ENCODE measurements at places on chromosomes 4 and X. TPM values are rescaled to one million over a fixed set of nuclear protein-coding genes. Genes with fewer than 3 reads are reported as not detected.
A peak's percentile ranks its signal among the peaks of the same experiment; 100 is the strongest.

Gene HSFX3
- total RNA-seq = not detected

Gene SLC10A4
- total RNA-seq = not detected

Gene SPANXB1
- total RNA-seq = not detected

GRCh38 chr4:5213087-5213595 lies 161.9 kb downstream of the STK32B start:
- ATAC-seq = no peak

Gene GPRASP2
- total RNA-seq = 0.45 TPM

DNA sequence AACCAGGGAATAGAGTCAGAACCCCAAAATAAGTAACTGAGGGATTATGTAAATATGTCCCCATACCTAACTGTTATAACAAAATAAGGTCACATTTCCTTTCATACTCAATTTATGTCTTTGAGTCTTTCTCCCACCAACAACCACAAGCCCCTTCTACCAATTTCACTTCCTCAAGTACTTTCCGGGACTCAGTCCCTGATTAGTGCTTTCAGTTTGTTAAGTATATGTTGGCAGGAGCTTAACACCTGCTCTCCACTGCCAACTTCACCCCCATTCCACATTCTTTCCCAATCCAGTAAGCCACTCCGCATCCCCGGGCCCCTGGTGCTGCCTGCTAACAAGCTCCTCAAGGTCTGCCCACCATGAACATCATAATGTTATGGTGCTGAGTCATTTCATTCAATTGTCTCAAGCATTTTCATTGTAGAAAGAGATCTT lies 71.3 kb upstream of the SPRY1 start:
- no peak for ATAC-seq

GRCh38 chrX:103211012-103211715 lies 3.7 kb upstream of the BEX4 start:
- ATAC-seq = peak; percentile 23

GRCh38 chr4:184649971-184650855 lies 675 bp downstream of the PRIMPOL start:
- ATAC-seq = peak; percentile 34

Measured in activated T-helper 17 cell treated with anti-CD3 and anti-CD28 coated beads, Interleukin-2, amount 50 U/mL, for 72 hours (primary cell).